Activated naive CD4-positive, alpha-beta T cell treated with Interleukin-2 at 50 U/mL for 16 hours (primary cell): ENCODE measurements at places on chromosomes 3 and 15.

DNA sequence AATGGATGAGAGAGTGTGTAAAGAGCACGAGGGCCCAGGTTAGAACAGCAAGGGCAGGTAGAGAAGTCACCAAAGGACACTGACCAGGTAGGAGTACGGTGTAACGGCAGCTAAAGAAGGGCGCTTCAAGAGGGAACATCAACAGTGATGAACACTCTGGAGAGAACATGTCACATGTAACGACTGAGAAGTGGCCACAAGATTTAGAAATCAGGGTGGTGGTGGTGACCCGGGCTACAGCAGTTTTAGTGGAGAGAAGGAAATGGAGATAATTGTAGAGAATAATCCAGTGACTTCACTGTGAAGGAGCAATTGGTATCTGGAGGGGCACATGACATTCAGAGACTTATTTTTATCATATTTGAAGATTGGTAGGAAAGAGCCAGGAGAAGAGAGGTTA, 1.2 kb upstream of the C15orf40 start:
- DNase-seq = no peak

- DNase-seq = no peak
Measured at GRCh38 chr3:22933051-22933840, 269.9 kb upstream of the UBE2E2 start.

DNA sequence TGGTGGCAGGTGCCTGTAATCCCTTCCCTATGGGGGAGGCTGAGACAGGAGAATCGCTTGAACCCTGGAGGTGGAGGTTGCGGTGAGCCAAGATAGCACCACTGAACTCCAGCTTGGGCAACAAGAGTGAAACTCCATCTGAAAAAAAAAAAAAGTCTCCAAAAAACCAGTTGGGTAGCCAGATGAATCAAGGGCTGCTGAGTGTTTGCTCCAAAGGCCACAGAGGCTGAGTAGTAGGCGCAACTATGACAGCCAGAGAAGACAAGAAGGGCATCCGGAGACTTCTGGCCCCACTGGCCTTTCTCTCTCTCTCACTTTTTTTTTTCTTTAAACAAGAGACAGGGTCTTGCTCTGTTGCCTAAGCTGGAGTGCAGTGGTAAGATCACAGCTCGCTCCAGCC, 131.8 kb downstream of the SMAD6 start:
- no peak for DNase-seq

- DNase-seq = no peak
Measured at GRCh38 chr3:21484057-21484827, 266.8 kb downstream of the ZNF385D start.

DNA sequence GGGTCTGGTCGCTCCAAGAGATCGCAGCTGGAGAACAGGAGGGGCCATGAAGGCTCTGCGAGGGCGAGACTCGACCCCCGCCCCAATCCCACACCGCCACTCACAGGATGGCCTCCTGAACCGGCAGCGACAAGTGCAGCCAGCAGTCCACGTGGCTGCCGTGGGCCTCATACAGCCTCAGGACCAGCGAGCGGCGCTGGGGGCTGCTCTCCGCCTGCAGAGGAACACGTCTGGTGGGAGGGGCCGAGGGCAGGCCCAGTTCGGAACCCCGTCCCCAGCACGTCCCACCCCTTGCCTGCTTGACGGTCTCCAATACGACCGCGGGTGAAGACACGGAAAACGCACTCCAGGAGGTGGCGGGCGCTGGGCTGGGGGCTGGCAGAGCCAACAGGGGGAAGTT, 9.2 kb downstream of the NEIL1 start:
- no peak for DNase-seq

DNA sequence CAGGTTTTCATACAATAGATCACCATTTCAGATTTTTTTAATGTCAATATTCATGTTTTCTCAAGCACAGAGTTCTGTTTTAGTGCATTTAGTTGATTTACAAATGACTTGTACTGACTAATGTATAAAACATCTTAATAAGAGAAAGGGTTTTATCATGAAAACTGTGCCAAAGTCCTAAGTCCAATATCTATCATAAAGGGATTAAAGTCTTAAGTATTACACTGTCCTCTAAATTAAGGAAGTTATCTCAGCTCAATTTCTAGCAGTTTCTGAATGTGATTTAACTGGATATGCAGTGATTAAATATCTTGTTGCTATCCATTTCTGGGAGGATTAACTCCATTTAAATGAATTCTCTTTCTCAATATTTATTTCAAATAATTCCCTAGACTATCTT, 381.1 kb upstream of the CNTN4 start:
- no peak for DNase-seq

DNA sequence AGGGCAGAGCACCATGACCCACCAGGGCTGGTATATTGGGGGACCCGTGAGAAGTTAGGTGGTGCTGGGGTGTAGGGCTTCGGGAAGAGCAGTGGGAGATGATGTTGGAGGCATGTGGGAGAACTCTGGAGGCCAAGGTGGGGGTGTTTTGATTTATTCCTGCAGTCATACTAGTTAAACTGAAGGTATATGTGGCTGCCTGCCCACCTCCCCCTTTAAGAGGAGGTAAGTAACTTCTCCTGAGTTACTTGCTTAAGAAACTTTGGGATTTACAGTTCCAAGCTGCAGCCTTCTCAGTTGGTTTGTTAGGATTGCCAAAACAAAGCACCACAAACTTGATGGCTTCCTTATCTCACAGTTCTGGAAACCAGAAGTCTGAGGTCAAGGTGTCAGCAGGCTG, 73.1 kb upstream of the AGBL1 start:
- DNase-seq = no peak

GRCh38 chr15:36841193-36841592, 259.2 kb downstream of the MEIS2 start:
- no peak for DNase-seq

- peak; percentile 85 for DNase-seq
Measured at GRCh38 chr3:150787741-150788370, 24.9 kb upstream of the SIAH2 start.

DNA sequence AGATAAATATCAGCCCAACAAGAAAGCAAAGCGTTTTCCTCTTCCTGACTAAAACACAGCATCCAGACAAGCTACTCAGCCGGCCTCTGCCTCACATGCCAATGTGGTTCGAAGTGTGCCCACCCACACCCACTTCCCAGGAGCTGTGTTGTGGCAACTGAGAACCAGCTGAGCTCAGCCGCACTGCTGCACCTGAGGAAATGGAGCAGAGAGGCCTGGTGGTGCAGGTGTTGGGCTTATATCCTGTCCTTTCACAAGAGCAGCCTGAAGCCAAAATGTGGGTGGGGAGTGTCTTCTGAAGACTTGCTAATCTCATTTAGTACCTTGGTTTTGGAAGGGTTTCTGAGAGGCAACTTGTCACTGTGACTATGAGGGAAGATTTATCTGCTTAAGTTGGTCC, 23.0 kb upstream of the RETNLB start:
- peak; percentile 28 for DNase-seq
